ENCODE measurements at places on chromosomes 4 and X.

DNA sequence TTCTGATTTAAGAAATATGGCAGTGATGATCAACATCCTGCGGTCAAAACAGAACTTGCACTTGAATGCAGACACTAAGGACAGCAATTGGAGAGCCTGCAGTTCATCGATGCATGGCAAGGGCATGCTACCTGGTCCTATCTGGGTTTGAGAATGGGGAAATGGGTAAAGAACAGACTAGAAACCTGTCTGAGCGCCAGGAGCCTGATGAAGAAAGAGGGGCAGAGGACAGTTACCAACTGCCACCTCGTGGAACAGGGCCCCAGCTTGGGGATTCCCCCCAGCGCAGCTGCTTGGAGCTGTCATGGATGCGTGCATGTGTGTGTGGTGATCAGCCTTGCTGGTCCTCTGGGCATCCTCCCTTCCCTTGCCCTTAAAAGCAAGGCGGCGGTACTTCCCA lies 30.2 kb upstream of the NKRF start:
- no peak for DNase-seq

DNA sequence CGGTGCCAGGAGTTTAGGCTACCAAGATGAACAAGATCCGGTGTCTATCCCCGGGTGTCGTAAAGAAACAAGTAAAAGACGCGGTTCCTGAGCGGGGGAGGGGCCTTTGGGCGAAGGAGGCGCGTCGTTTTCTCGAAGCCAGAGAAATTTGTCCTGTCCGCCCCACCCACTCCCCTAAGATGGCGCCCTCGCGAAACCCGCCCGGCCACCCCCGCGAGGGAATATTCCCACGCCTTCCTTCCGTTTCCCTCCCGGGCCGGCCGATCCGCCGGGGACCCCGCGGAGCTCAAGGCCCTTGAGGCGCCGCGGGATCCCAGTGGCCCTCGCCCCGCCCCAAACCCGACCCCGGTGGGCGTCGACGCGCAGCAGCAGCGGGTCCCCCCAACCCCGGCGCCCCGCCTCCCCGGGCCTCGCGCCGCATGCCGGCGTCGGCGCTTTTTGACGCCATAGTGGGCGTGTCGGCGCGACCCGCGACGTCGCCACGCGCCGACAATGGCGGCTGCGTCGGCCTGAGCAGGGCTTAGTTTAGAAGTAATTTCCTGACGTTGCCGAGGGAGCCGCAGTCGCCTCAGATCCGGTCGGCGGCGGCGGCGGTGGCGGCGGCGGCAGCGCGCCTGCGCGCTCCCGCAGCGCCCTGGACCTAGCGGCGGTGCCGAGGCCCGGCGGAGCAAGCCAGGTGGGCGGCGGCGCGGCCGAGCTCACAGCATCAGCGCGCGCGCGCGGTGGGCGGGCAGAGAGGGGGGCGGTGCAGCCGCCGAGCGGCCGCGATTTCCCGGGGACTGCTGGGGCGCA lies 432 bp upstream of the HTATSF1 start:
- DNase-seq, result peak; percentile 54

GRCh38 chr4:179123084-179123483 lies 1680.8 kb upstream of the AGA start:
- no peak for DNase-seq

- peak; percentile 14 for DNase-seq
These were observed 531 bp downstream of the ZNF141 start for GRCh38 chr4:337932-338758.

DNA sequence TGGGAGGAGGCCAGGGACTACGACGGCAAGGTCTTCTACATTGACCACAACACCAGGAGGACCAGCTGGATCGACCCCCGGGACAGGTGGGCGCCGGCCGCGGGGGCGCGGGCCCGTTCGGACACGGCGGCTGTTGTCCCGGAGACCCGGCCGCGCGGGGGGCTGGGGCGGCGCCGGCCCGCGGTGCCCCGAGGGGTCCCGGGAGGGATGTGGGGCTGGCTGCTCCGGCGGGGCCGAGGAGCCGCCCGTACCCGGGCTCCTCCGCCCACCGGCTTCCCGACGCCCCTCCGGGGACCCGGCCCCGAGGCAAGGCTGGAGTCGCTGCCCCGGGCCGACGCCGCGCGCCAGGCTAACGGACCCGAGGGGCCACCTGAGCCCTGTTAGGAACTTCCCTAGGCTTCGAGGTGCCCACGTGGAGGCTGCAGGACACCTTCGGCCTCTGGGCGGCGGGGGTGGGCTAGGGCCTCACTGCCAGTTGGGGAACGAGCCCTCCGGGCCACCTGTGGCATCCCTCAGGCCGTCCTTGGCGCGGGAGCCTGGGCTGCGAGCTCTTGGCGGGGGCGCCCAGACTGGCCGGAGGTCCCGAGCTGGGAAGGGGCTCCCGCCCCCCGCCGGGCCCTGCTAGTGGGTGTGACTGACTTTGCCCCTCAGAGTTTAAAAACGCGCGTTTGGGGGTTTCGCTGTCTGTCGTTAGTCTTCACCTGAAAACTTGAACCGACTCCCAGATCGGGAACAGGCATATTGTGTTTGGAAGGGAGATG lies 660 bp downstream of the WWC2 start:
- no peak for DNase-seq

GRCh38 chr4:876780-877179 lies 50.9 kb upstream of the CPLX1 start:
- DNase-seq, result no peak

GRCh38 chr4:48651914-48652313 lies 128.2 kb downstream of the FRYL start:
- DNase-seq, result no peak

DNA sequence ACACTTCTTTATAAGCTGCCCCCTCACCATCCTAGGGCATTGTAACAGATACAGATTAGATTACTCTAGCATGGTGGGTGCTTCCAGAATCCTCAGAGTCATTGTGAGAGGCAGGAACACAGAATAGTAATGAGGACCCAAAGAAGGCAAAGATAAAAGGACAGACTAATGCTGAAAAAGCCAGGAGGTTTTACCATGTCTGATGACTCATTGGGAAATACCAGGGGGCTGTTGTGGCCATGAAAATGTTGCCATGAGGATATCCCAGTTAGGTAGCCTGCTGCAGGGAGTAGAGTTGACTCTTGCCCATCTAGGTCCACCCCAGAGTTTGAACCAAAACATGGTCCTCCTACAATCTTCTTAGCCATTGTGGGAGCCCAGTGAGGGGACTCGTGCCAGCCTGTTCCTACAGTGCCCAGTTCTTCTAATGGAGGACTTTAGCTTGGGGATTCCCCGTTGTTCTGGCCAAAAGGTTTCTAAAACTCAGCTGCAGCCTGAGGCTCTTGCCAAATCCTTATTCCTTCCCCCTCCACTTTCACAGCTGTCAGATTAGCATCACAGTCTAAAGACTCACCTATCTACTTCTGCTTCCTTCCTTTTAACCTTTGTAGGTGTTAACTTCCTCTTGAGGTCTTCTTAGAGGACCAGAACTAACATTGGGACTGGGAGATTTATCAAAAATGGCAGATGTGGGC lies 586.0 kb upstream of the AADAT start:
- DNase-seq, result no peak

- DNase-seq, result no peak
These were observed 86.4 kb upstream of the UXT start for GRCh38 chrX:47745416-47745815.

- no peak for DNase-seq
These were observed 33.7 kb upstream of the ADAMTS3 start for GRCh38 chr4:72602396-72603376.

DNA sequence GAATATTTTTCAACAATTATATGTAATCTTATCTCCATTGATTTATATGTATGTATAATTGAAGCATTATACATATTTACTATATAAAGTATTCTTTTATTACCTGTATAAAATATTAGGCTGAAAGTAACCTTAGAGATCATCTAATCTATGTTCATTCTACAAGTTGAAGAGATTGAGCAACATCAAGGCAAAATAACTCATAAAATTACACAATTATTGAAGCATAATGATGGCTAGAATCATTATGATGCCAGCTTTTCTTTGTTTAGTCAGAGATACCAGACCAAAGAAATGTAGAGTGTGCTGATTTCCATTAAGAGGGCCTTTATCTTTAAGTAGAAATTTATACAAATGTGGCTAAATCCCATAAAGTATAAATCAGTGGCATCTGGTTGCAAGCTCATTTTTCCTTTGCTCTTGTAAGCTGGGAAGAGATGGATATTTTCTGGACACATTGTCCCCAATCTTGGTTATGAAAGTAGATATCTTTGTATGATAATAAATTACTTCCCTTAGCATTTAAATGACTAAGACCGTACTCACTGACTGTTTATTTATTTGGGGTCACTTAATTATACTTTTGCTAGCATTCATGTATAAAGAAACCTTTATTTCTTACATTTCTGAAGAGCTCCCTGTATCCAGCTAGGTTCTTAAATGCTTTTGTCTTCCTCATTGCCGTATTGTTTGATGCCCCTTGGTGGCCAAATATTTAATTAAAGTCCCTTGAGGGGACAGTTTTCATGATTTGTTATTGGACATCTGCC lies 339.8 kb downstream of the PCDH7 start:
- DNase-seq, result no peak

GRCh38 chrX:129682979-129683378 lies 28.2 kb upstream of the APLN start:
- DNase-seq, result no peak

- DNase-seq, result no peak
These were observed 35.2 kb downstream of the ARL9 start for GRCh38 chr4:56540826-56541225.

GRCh38 chr4:188854436-188854835 lies 715.2 kb downstream of the TRIML1 start:
- no peak for DNase-seq

DNA sequence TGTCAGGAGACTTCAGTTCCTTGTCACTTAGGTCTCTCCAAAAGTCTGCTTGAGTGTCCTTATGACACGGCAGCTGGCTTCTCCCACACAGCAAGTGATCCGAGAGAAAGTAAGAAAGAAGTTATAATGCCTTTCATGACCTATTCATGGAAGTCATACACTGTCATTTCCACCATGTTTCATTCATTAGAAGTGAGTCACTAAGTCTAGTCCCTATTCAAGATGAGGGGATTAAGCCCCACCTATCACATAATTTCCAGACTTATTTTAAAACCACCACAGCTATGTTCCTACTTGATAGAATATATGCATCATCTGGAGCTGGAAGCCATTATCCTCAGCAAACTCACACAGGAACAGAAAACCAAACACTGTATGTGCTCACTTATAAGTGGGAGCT lies 25.2 kb upstream of the COL25A1 start:
- DNase-seq, result no peak

DNA sequence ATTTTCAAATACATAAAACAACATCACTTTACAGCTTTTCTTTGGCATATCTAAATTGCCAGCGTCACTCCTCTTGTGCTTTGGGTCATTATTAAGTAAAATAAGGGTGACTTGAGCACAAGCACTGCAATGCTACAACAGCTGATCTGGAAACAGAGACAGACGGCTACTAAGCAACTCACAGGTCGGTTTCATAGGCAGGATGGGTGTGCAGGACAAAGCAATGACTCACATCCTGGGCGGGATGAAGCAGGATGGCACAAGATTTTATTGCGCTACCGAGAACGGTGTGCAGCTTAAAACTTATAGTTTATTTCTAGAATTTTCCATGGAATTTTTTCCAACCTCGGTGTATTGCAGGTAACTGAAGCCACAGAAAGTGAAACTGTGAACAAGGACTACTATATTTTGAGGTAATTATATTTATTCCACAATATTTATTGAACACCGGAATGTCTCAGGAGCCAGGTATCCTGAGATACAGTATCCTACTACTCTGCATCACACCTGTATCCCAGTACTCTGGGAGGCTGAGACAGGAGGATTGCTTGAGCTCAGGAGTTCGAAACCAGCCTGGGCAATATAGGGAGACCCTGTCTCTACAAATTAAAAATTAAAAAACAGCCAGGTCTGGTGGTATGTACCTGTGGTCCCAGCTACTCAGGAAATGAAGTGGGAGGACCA lies 215.5 kb downstream of the APBB2 start:
- no peak for DNase-seq

- no peak for DNase-seq
These were observed 14.9 kb upstream of the FAM9B start for GRCh38 chrX:9048801-9049200.

DNA sequence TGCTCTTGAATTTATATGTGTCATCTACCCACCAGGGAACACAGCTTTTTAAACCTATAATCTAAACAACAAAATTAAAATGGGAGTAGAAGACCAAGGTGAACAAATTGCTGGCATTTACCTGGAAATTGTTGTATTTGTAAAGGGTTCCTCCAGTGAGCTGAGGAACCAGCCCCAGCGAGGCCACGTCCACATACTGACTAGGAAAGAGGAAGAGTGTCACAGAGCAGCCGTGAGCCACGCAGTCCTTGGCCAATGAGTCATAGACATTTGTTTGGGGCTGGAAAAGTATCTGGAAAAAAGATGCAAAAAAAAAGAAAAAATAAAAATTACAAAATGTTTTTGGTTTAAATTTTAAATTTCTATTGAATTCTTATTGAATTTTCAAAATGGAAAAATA lies 58.7 kb downstream of the METTL14 start:
- no peak for DNase-seq

- no peak for DNase-seq
These were observed 548.5 kb upstream of the IGFBP7 start for GRCh38 chr4:57658673-57659072.

GRCh38 chrX:125497667-125498066 lies 178.0 kb downstream of the TEX13C start:
- no peak for DNase-seq

DNA sequence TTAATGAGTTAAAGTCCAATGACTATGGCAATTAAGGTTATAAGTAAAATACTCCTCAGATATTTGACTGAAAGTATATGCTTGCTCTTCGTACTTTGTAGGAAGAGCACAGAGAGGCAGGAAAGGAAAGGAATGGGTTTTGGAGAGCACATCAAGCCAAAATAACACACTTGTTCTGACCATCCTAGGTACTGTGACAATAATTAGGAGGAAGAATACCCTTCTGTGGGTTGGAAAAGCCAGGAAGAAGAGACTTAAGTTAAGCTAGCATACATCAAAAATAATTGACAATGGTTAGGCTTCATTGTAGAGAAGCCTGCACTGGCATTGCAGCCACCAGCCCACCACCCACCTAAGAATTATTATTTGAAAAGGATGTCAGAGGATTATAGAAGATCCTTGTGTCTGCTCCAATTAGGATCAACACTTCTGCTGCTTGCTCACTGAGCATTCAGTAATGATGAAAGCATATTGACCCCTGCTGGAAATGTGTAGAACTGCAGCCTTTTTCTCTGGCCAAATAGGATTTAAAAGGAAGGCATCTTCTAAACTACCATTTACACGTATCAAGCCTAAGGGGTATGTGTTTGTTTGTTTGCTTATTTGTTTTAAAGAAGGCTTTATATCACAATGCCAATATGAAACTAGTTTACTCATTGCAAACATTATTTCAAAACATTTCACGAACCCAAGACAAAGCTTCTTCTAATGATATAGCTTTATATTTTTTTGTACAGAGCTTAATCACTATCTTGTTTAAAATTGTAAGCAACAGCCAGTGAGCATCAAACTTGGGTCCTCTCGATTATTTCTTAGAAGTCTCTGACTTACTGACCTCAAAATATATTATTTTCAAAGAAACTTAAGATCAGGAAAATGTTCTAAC lies 286.2 kb upstream of the TET2 start:
- DNase-seq, result no peak

Measured in stimulated activated CD8-positive, alpha-beta memory T cell treated with anti-CD3 and anti-CD28 coated beads, Interleukin-4, amount 100 ng/mL, for 4 hours (primary cell).